ENCODE measurements at places on chromosomes 5 and 9. TPM values are rescaled to one million over a fixed set of nuclear protein-coding genes. Genes with fewer than 3 reads are reported as not detected.

The PCDHA9 gene
- total RNA-seq: not detected

The CDKN2B-AS1 gene
- not detected for total RNA-seq

The TAF11L10 gene
- not detected for total RNA-seq

The FOXD4 gene
- 0.23 TPM for total RNA-seq

The GFI1B gene
- total RNA-seq: 0.10 TPM

The IFNB1 gene
- not detected for total RNA-seq

The BRINP1 gene
- 0.17 TPM for total RNA-seq

The RAD50 gene
- total RNA-seq: 27.0 TPM

The SHISAL2B gene
- not detected for total RNA-seq

The PCDHAC2 gene
- total RNA-seq: 3.9 TPM

The GLRA1 gene
- not detected for total RNA-seq

The UBAP2 gene
- total RNA-seq: 44.7 TPM

The FBP1 gene
- not detected for total RNA-seq

The IL13 gene
- not detected for total RNA-seq

The TRMT10B gene
- 5.4 TPM for total RNA-seq

The DIPK1B gene
- 8.0 TPM for total RNA-seq

The PCDHB16 gene
- total RNA-seq: 0.08 TPM

The DOCK8 gene
- total RNA-seq: 0.31 TPM

The CORO2A gene
- 1.5 TPM for total RNA-seq

The PTCD2 gene
- total RNA-seq: 10.7 TPM

The SLC4A9 gene
- total RNA-seq: not detected

The SLC22A4 gene
- total RNA-seq: 6.4 TPM

The EIF4E1B gene
- total RNA-seq: not detected

The CCDC187 gene
- total RNA-seq: not detected

The ST8SIA4 gene
- 0.23 TPM for total RNA-seq

The ADAMTSL2 gene
- total RNA-seq: not detected

The MARCOL gene
- not detected for total RNA-seq

The MED7 gene
- total RNA-seq: 16.8 TPM

The PFDN1 gene
- total RNA-seq: 96.0 TPM

The ACTBL2 gene
- total RNA-seq: 0.07 TPM

The GPR151 gene
- not detected for total RNA-seq

The ZSWIM6 gene
- total RNA-seq: 5.4 TPM

The AJM1 gene
- 4.3 TPM for total RNA-seq

The GAS1 gene
- 0.10 TPM for total RNA-seq

The CDC14B gene
- total RNA-seq: 13.7 TPM

The ISL1 gene
- total RNA-seq: 0.05 TPM

The TSSK1B gene
- total RNA-seq: not detected

The C7 gene
- total RNA-seq: not detected

The NIPAL4 gene
- 10.9 TPM for total RNA-seq

The LRRTM2 gene
- not detected for total RNA-seq

The FUBP3 gene
- total RNA-seq: 46.6 TPM

The CNOT8 gene
- 36.8 TPM for total RNA-seq

The SARDH gene
- total RNA-seq: 0.15 TPM

The FST gene
- 1.7 TPM for total RNA-seq

The TRIP13 gene
- total RNA-seq: 70.6 TPM

The LCN15 gene
- not detected for total RNA-seq

The FOXD4L6 gene
- not detected for total RNA-seq

The COL23A1 gene
- not detected for total RNA-seq

The FAM13B gene
- 11.3 TPM for total RNA-seq

The IGFBPL1 gene
- total RNA-seq: 2.3 TPM

The OBP2B gene
- not detected for total RNA-seq

The BAAT gene
- 0.32 TPM for total RNA-seq

The PCDHB13 gene
- total RNA-seq: 0.08 TPM
